SW 1271 (cell line): ENCODE measurements at places on chromosomes 7 and 10.
A peak's percentile ranks its signal among the peaks of the same experiment; 100 is the strongest.

- no peak for DNase-seq
Observed at GRCh38 chr7:118045629-118046028, 138.3 kb upstream of the LSM8 start.

DNA sequence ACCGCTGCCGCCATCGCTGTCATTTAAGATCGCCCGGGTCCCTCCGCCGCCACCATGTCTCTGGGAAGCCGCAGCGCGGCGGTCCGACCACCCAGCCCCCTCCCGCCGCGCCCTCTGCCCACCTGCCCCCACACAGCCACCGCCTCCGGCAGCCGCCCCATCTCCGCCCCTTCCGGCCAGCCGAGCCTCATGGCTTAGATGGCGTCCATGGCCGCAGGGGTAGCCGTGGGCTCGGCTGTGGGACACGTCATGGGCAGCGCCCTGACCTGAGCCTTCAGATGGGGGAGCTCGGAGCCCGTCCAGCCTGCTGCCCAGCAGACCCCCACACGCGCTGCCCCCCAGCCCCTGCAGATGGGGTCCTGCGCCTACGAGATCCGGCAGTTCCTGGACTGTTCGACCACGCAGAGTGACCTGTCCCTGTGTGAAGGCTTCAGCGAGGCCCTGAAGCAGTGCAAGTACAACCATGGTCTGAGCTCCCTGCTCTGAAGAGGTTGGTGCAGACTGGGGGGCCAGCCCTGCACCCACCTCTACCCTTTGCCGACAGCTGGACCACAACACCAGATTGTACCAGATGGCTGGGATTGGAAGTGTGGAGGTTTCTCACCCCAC is 38.0 kb upstream of the TARP start:
- DNase-seq, result no peak

GRCh38 chr7:155809947-155810769 is 2.1 kb downstream of the SHH start:
- DNase-seq, result no peak

- no peak for DNase-seq
Observed at GRCh38 chr7:94041529-94041928, 37.4 kb upstream of the BET1 start.

DNA sequence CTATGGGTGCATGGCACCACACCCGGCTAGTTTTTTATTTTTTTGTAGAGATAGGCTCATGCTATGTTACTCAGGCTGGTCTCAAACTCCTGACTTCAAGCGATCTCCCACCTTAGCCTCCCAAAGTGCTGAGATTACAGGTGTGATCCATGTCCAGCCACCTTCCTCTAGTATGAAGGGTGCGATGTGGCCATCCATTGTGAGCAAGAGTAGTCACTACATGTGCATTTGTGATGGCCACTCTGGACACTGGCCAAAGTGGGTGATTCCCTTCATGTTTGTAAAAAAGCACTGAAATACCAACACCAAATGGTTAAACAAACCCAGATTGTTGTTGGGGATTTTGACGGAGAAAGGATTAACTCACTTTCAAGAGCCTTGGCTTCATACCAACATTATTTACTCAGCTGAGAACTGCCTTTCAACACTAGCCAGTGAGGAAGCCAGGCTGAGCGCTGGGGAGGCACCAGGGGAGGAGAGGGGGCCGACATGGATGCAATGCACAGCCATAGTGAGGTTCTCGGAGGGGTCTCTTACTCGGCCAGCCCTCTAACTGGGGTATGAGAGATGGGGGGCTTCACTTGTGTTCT is 198.1 kb upstream of the LYZL2 start:
- DNase-seq, result no peak

DNA sequence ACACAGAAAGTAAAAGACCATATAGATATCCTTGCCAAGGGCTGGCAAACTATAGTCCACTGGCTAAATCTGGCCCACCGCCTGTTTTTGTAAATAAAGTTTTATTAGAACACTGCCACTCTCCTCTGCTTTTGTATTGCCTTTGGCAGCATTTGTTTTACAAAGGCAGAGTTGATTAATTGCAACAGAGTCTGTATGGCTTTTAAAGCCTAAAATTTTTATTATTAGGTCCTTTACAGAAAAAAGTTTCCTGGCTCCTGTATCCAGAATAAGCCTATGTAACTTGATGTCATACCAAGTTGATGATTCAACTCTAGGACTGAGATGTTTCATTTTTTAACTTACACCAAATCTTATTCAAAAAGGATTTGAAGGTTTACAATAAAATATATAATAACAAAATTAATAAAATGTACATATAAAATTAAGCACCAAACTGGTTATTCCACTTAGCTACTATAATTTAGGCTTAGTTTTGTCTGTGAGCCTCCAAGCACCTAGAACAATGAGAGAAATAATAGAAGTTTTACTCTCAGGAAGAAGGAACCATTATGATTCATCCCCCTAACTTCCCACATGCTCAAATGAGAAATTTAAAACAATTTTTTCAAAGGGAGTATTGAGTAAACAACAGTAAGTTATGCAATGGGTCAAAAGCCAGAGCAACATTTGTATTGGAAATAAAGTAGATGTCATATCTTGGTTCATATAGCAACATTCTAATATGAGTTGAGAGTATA is 31.9 kb downstream of the CPED1 start:
- peak; percentile 11 for DNase-seq

- peak; percentile 45 for DNase-seq
Observed at GRCh38 chr7:55365205-55365674, at the start of gene LANCL2. LANCL2 (plus strand) TSS chr7:55365337; CDS start chr7:55366026, 689 bp downstream.

- DNase-seq, result no peak
Observed at GRCh38 chr10:22672319-22673090, 41.9 kb downstream of the PIP4K2A start.

GRCh38 chr7:104388222-104388621 is 59.8 kb downstream of the LHFPL3 start:
- no peak for DNase-seq

DNA sequence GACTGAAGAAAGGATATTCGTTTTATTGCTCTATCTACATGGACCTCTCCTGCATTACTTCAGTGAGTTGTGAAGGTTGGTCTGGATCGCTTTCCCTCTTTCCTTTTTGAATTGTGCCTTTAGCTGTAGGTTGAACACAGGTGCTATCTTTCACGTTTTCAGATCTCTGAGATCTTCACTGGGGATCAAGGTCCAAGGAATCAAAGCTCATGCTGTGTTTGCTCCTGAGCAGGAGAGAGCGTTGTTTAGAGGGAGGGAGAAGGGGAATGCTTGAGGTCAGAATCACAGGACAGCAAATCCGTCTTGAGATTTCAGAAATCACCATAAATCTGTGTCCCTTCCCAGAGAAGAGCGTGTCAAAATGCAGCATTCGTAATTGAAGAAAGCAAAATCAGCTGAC is 105.0 kb downstream of the INSYN2A start:
- no peak for DNase-seq

DNA sequence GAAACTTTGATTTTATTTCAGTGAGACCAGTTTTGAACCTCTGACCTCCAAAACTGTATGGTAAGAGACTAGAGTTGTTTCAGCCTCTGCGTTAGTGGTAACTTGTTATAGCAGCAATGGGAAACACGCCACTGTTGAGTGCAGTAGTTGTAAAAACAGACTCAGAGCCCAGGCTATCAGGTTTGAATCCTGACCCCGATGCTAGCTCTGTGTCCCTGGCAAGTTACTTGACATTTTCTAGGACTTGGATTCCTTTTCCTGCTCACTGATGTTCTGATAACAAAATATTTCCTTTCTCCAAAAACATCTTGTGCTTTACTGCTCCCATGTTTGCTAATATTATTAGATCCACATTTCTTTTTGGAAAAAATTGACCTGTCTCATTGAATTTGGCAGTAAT is 131.0 kb downstream of the PLXDC2 start:
- no peak for DNase-seq

- no peak for DNase-seq
Observed at GRCh38 chr10:176677-177076, 41.4 kb downstream of the ZMYND11 start.

GRCh38 chr10:78687626-78688025 is 381.1 kb upstream of the ZMIZ1 start:
- DNase-seq, result no peak

GRCh38 chr10:72889391-72889831 is 4.1 kb upstream of the OIT3 start:
- DNase-seq, result no peak

DNA sequence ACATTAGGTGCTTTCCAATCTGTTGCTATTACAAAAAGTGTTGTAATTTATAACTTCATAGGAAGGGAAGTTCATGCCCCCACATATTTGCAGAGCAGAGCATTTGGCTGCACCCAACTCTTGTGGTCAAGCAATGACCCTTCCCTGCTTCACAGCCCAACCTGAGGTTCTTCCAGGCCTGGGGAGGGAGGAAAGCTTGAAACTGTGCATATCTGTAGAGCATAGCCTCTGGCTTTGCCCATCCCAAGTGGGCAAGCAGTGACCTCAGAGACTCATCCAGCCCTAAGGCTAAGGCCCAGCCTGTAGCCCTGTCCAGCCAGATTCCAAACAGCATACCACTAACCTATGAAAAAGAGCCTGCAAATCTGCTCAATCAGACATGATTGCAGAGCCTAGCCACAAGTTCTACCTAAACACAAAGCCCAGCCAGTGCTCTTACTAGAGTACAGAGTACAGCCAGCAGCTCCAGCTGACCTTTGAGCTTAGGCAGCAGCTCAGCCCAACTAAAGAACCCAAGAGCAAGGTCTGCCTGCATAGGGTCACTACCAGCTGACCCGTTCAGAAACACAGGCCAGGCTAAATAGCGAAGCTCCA is 14.4 kb upstream of the GSTK1 start:
- no peak for DNase-seq

DNA sequence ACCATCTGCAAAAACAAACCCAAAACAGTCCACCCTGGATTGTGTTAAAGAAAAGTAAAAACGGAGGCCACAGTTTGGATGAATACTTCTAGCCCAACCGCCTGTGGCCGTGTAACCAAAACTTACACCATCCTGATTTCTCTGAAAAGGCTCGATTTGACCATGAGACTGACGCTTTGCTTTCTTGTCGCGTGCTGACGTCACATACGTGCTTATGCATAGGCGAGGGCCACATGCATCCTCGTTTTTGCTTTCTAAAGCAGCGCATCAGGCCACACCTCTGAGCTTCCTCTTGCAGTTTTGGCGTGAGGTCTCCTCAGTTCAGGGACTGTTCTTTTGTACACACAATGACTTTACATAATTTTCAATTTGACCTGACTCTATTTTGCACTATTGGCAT is 526.6 kb downstream of the GLRX3 start:
- no peak for DNase-seq

- no peak for DNase-seq
Observed at GRCh38 chr10:3780771-3781467, 4.1 kb downstream of the KLF6 start.

GRCh38 chr7:69966766-69967591 is 368.7 kb downstream of the AUTS2 start:
- no peak for DNase-seq

DNA sequence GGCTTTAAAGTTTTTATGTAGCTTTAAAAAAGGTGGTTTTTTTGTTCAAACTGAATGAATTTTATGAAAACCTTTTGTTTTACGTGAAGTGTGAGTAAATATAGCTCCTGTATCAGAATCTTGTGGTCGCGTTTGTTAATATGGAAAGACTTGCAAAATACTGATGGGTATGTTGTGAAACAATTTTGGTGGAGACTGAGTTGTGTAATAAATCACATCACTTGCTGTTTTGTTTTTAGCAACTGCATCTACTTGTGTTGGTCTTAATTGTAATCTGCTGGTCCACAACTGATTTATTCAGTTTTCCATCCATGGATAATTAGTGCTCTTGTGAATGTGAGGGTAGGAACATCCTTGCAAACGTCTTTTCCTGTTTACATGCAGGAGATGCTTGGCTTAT is 10.5 kb downstream of the PLXDC2 start:
- no peak for DNase-seq

DNA sequence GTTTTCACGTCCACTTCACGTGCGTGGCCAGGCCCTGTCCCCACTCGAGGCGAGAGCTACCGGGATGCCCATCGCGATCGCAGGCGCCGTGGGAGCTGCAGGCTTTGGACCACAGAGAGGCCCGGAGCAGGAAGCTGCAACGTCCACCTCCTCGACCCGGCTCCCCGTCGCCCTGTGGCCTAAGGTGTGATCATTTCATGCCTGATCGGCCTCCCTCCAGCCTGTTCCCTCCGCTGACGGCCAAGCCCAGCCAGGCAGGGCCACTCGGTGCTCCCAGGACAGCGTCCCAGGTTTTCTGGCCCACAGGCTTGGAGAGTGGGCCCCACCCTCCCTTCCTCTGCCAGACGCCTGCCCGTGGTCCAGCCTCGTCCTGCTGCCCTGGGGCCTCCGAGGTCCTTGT is 19.6 kb downstream of the KNDC1 start:
- no peak for DNase-seq

DNA sequence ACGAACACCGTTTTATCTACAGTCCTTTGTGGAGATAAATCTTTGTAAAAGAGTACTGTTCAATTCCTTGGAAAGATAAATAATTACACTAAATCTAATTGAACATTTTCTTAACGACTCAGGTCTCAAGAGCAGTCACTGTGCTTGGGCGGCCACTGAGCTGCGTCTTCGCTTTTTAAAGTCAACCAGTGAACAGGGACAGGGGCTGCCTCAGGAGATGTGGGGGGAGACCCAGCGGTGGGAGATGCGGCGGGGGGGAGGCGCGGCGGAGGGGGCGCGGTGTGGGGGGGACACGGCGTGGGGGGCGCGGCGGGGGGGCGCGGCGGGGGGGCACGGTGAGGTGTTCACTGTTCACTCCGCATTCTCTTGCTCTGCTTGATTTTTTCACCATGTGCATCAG is 39.8 kb downstream of the CAMK2B start:
- no peak for DNase-seq

DNA sequence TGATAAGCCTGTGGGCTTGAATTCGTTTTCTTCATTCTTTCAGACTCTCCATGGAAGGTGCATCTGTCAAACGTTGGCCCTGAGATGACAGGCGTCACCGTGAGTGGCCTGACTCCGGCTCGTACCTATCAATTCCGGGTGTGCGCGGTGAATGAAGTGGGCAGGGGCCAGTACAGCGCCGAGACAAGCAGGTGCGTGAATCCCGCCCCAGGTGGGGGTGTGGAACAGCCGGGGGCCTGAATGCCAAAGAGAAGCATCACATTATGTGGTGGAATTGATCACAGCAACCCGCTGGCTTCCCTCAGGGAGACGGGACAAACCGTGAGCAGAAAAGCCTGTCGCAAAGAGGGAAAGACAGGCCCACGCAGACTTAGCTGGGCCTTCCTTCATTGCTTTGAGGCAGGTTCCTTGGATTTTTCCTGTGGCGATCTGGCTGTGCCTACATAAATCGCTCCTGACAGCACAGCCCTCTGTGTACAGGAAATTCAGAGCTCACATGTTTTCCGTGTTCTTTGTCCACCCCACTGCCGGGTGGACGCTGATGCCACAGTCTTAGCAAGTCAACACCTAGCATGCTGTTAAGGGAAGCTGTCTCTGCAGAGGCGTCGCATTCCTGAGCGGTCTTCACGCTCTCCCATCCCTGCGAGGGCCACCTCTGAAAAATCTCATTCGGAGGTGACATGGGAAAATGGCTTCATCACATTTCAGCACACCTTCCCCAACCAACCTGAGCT is 671.0 kb upstream of the FOXK1 start:
- no peak for DNase-seq
